Retina (tissue), 1 donor: ENCODE measurements at places on chromosomes 5 and 9.

- no peak for DNase-seq
Measured at GRCh38 chr9:33125871-33126823, 41.0 kb downstream of the B4GALT1 start.

DNA sequence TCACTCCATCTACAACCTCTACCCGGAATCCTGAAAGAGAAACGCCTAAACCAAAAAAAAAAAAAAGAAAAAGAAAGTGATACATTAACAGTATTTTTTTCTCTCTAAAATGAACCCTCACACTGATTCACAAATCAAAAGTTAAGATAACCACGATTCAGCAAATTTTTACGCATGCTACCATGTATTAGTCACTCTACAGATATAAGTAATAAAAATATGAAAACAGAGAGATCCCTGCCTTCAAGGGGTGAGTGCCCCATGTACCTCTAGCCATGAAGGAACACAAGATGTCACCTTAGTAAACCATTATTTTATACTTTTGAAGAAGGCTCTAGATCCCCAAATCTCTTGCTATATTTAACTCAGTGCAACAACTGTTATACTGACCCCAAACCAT, 33.4 kb downstream of the CEMIP2 start:
- no peak for DNase-seq

GRCh38 chr5:172766287-172767108, 4.5 kb downstream of the DUSP1 start:
- DNase-seq = peak; percentile 41

GRCh38 chr9:15965246-15965745, 412.5 kb downstream of the CCDC171 start:
- no peak for DNase-seq

- DNase-seq = peak; percentile 21
Measured at GRCh38 chr9:80796632-80797031, 892.7 kb downstream of the TLE1 start.

DNA sequence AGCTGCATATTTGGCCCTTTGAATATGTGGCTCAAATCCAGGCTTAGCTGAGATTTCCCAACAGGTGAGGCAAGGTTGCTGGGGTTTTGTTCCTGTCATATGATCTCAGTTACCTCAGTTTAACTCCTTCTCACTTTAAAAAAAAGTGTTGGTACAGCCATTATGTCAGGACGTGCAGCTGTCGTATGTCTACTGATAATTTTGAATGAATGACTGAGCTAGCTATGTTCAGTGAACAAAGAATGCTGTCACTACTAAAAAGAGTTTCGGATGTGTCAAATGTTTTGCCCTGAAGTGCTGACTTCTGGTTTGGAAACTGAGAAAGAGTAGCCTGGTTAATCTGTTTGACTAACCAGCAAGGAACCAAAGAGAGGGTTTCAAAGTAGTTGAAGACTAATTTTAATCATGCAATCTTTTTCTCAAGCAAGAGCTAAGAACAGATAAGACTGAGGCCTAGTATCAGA, 106.3 kb upstream of the NR3C1 start:
- no peak for DNase-seq
